Naive thymus-derived CD4-positive, alpha-beta T cell (primary cell): ENCODE measurements at places on chromosomes 12 and 14. TPM values are rescaled to one million over a fixed set of nuclear protein-coding genes. Genes with fewer than 3 reads are reported as not detected.

DNA sequence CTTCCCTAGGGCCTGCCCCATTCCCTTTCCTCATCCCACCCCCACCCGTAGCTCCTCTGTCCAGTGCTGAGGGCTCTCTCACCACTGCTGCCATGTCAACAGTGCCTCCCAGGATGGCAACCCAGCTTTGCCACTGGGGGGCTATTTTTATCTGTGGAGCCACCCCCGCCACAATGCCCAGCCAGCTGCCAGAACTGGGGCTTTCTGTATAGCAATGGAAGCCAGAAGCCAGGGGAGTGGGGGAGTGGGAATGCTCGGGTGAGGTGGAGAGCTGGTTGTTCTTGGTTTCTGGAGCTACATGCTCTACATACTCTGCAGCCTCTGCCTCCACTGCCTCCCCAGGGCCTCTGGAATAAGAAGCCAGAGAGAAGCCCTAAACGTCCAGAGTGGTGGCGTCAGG is 8.9 kb downstream of the PDE1B start:
- no peak for DNase-seq

DNA sequence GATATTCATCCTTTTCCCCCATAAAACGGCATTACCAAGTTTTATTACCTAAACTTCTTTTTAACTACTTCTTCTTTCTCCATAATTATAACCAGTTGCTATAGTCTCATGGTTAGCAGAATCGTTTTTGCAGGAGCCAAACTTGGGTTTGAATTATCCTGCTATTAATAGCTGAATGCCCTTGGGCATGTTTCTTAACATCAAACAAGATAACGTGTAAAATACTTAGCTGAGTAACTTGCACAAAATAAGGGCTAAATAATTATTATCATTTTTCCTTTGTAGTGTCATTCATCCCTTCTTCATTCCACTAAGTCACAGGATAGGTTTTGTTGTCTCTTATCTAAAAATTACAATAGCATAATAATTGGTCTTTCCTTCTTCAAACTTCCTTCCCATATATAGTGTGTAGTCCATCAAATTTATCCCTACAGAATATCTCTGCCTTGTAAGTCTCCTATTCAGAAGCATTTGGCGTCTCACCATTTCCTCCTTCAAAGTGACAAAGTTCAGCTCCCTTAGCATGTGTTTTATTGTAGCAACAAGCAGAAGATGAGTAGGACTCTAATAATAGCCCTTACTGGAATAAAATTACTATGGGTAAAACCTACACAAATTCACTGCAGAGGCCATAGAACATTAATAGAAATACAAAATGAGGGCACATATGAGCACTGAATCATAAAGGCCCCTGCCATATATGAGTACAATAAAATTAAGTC is 63.8 kb downstream of the FAR2 start:
- no peak for DNase-seq

DNA sequence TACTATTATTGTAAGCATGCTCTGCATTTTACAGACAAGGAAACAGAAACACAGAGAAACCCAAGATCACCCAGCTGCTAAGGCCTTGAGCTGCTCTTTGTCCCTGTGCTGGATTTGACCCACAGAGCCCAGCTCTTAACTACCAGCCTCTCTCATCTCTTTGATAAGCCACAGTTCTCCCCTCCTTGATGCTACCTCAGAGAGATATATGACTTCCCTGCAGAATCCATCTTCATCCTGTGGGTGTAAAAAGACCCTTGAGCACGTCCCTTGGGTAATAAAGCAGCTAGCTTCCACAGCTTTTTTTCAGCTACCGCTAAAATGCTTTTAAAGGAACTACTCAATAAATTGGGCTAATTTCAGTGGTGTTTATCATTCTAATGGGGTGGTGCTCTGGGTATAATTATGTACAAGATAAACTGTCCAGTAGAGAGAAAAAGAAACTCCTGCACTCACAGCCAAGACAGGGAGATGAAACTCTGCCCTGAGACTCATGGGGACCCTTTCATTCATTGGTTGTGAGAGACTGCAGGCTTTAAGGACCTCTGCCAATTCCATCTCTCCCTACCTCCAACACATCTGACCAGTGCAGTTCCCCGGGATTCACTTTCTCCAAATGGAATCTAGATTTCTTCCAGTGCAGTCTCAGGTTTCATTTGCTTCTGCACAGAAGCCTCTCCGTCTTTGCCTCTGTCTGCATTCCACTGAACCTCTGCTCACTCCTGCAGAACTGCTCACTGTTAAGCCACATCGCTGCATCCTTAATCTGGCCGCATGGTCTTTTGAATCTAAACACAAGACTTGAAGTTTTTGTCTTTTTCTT is 24.7 kb upstream of the NTF3 start:
- DNase-seq, result no peak

DNA sequence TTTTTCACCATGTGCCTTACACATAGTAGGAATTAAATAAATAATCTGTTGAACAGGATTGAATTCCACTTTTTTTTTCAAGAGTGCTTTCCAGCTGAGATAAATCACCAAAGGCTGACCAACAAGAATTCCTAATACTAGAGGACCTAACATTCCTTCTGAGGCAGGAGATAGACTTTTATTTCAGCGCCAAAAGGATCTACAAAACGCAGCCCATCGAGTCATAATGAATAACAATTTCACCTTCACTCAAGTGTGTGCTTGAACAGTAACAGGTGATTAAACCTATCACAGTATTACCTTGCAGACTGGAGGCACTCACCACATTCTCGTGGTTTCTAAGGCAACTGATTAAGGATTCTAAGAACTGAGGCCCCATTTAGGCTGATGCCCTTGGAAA is 224.3 kb upstream of the ATP2B1 start:
- DNase-seq, result no peak

Gene ISM2
- total RNA-seq, result not detected

GRCh38 chr14:54794159-54794558 is 108.5 kb downstream of the GCH1 start:
- no peak for DNase-seq

DNA sequence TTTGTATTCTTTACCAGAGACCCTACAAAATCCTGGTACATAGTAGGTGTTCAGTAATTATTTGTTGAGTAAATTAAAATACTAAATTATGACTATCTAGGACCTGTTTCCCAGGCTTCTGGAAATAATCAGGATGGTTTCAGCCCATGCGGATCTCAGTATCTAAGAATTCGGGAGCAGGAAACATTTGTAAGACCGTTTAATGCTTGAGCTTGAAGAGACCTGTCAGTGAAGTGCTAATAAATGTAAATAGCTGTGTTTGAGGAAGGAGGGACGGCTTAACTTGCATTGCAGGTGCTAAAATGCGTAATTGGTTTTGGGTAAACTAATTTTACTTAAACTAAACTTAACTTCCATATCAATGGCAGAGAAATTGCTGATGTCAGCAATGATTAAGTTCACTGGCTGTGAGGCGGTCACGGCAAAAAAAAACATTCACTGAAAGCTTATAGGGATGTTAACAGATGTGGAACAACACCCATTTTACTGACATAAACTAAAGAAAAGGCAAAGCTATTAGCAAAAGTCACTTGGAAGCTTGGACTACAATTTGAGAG is 28.6 kb upstream of the AEBP2 start:
- DNase-seq, result no peak

GRCh38 chr12:24066865-24067264 is 117.4 kb upstream of the SOX5 start:
- no peak for DNase-seq

Gene P2RX2
- not detected for total RNA-seq

- DNase-seq, result no peak
These were observed 61.1 kb upstream of the TMEM132D start for GRCh38 chr12:129964826-129965457.

- peak; percentile 10 for DNase-seq
These were observed at the start of gene EEF1AKMT3 for GRCh38 chr12:57772429-57773322. TSS of gene EEF1AKMT3 (plus strand) at chr12:57772614. CDS start at chr12:57772725, 111 bp downstream.

GRCh38 chr12:57319678-57320469 is 68.9 kb upstream of the STAC3 start:
- no peak for DNase-seq

DNA sequence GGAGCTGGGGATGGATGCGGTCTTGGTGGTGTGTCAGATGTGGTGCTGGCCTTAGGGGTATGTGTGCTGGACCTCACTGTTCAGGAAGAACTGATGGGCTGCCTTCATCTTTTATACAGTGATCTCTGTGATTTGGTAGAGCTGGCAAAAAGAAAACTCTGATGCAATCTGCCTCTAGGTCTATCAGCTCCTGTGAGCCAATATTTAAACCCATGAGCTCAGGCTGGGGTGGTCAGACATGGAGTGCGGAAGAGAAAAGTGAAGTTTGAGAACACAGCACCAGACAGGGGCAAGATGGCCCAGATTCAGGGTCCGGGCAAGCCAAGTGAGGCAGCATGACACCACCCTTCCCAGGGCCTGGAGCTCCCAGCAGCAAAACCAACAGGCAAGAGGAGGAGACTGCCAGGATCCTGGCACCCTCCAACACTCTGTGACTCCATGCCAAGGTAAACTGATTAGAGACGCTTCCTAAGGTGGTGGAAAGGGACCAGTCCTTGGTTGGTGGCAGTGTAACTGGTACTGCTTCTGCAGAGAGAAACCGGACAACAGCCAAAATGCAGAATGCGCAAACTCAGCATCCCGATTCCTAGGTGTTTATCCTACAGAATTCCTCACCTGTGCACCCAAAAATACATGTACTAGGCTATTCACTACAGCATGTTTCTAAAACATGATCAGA is 82.3 kb downstream of the CHGA start:
- no peak for DNase-seq

- no peak for DNase-seq
These were observed 507.0 kb downstream of the SNAPC1 start for GRCh38 chr14:62269204-62269603.

DNA sequence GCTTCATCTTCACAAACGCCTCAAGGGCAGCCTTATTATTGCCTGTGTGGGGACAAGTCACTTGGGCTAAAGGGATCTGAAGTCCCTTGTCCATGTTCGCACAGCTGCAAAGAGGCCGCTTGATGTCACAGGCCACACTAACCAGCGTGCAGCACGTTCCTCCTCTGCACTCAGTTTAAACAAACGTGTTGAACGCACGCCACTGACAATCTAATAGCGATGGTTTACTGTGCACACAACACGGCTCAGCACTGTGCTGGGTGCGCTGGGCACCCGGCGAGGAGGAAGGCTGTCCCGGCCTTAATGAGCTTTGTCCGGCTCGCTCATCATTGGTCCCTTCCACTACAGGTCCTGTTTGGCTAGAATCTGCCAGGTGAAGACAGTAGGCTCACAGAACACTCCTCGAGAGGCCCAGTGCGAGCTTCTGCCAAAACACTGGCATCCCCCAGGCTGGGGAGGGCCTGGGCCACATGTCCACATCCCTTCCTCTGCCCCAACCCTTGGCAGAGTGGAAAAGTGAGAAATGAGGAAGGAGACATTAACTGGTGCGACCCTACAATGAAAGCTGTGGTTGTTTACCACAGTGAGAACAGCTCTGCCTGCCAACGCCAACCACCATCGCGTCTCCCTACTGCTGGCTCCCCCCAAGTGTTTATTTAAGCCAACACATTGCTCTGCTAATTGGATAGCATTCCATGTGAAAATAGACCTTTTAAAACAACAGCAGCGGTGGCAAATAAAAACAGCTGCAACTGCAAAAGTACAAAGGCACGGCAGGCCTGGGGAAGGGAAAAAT is 113.2 kb downstream of the RBM19 start:
- DNase-seq, result no peak

DNA sequence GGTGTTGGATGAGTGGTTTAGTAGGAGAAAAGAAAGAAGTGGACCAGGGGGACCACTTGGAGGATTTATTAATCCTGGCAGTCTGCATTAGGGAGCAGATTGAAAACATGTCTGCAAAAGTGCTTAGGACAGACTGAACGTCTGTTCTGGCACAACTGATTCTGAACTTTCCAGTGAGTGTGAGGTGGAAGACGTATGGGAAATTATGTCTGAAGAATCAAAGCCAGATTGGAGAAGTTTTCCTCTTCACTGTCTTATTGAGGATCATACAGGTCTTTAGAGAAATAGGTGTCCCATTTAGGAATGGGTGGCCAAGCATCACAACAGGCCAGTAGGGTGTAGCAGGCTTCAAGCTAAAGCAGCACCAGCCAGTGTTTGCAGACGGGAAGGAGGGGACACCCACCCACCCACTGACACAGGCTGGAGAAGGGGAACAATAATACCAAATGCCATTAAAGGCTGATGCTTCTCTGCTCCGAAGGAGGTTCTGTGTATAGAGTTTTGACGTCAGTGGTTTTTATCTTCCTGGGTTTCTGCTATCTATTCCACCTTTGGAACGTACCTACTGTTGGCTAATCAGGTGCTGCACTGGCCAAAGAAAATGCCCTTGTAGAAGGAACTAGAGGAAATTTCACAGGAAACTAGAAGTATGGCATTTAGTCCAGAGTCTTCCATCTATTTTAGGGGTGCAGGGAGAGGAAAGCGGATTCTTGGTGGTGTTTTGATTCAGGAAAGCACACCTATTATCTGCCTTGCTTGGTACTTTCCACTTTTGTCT is 1.8 kb downstream of the SRRM4 start:
- no peak for DNase-seq

GRCh38 chr14:93709249-93709648 is 79.0 kb downstream of the PRIMA1 start:
- no peak for DNase-seq

Gene PPP1R36
- total RNA-seq, result not detected

Gene OR6C2
- not detected for total RNA-seq

Gene BHLHE41
- total RNA-seq, result 1.2 TPM

DNA sequence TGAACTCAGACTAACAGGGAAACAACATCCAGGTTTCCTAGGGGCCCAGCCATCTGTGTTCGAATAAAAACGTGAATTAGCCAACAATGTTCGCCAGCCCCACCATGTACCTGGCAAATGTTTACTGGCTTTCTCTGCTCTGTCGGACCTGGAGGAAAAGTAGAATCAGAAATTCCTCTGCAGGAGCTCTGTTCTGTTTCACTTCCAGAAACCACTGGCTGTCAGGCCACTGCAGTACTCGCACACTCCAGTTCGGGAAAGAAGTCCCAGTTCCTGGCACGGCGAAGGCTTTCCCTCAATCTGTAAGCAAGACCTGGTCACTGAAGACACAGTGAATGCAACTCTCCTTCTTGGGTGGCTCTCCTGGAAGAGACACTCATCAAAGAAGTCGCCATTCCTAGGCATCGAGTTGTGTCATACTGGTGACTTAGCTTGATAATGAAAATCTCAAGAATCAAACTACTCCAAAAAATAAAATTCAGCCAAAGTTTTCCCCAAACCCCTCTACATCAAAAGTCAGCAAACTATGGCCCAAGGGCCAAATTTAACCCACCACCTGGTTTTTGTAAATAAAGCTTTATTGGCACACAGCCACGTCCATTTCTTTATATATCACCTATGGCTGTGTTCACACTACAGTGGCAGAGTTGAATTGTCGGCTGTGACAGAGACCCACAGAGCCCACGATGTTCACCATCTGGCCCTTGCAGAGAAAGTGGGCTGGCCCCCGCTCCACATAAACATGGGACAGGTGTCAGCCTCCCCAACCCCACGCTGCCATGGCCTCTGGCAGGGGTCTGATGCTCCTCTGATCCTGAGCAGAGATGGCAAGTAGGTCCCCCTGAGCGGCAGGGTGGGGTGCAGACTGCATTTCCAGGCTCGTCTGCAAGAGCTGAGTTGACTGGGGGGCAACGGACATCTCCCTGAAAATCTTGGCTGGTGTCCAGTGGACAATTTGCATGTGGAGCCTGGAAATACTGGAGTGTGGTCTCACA is 189.2 kb upstream of the DIO3 start:
- no peak for DNase-seq
